ENCODE measurements at places on chromosomes 7 and 10.

- no peak for DNase-seq
Measured at GRCh38 chr7:121639705-121640104, 233.3 kb upstream of the PTPRZ1 start.

DNA sequence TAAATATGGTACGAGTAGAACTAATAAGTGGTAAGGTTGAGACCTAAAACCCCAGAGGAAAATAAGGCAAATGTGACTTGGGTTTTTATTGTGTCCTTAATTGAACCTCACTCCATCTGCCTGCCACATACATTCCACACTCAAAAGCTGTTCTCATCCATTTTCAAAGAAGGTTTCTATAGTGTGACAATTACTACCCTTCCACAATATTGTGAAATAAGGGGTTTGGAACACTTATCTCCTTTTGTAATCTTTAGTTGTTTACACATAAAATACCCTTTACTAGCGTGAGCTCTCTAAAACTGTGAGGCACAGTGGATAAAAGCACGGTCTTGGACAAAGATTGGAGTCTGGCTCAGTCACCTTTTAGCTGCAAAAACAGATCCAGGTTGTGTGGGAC, 166.6 kb downstream of the THSD7A start:
- DNase-seq: no peak

- peak; percentile 11 for DNase-seq
Measured at GRCh38 chr7:36014961-36015360, 138.1 kb upstream of the EEPD1 start.

DNA sequence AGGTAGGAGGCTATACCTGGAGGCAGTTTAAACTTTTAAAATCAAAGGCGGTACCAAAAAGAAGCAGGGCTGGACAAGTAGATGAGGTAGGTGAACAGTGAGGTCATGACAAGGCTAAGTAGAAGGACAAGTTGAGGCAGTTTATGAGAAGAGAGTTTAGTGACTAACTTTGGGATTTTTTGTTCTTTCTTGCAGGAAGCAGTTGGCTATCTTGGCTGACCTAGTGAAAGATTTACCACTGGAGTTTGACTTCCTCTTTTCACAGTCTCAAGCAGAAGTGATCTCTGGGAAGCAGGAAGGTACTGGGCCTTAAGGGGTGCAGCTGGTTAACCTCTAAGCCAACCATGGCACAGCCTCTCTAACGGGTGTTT, 26.3 kb downstream of the ENTPD7 start:
- no peak for DNase-seq

DNA sequence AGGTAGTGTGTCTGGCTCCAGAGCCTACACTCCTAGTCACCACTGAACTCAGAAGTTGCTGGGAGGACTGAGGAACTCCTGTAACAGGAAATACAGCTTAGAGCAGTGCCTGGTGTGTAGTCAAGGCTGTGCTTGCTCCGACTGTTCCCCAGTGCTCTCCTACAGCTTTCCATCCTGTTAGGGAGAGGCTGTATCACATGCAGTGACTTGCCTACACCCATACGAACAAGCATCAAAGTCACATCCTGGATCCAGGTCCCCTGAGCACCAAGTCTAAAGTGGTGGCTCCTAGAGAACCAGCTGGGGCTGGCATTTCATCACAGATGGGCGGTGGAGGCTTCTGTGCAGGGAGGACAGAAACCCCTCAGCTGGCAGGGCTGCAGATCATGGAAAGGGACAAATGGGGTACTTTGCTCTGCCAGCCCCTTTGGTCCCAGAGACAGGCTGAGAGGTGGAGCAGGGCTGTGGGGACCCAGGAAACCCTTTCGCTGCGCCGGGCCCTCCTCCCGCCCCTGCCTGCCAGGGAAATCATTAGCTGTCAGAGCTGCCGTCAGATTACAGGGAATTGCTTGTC, 7.7 kb downstream of the ASB10 start:
- DNase-seq: no peak

- no peak for DNase-seq
Measured at GRCh38 chr10:59222788-59223187, 46.3 kb downstream of the PHYHIPL start.

GRCh38 chr10:116974456-116975005, 30.5 kb downstream of the SHTN1 start:
- no peak for DNase-seq

DNA sequence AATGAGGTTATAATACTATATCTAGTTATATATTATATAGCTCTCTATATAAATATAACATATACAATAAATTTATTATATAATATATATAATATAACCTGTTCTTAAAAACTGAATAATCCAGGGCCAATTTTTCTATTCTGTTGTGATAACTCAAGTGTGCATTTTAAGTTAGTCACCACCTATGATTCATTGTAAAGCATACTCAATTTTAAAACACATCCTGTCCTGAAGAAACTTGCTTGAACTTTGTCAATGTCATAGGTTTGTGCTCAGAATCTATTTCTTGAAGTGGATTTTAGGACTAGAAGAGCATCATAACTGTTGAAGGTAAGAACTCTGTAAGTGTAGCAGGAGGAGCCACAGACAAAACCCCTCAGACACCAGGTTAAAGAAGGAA, 1209.8 kb downstream of the REEP3 start:
- DNase-seq: no peak

- DNase-seq: no peak
Measured at GRCh38 chr10:129375171-129375570, 91.9 kb upstream of the MGMT start.

- DNase-seq: no peak
Measured at GRCh38 chr7:45363669-45364068, 206.1 kb downstream of the RAMP3 start.

- DNase-seq: peak; percentile 23
Measured at GRCh38 chr7:133230591-133231194, 22.2 kb upstream of the EXOC4 start.

DNA sequence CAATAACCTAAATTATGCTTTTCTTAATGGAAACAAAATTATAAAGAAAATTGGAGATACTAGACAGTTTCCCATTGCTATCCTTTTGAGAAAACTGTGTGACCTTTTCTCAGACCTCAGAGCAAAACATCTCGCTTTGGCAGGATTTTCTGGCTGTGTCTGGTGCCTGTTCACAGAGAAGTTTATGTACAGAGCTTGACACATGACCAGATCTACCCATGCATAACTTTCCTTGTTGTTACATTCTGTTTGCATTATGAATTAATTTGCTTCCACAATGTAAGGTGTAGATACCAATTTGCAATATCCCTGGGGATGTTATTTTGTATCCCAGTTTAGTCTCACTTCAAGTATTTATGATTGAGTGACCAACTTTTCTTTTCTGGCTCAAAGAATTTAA, 565.0 kb downstream of the XPNPEP1 start:
- no peak for DNase-seq

GRCh38 chr7:33904681-33905388, 504 bp upstream of the BMPER start:
- peak; percentile 51 for DNase-seq

- no peak for DNase-seq
Measured at GRCh38 chr10:101580486-101581399, 7.3 kb downstream of the POLL start.

- DNase-seq: no peak
Measured at GRCh38 chr10:101831169-101831811, 12.3 kb downstream of the KCNIP2 start.

GRCh38 chr10:32481606-32482005, 35.7 kb downstream of the CCDC7 start:
- DNase-seq: no peak

GRCh38 chr10:124095096-124095495, 1.7 kb upstream of the CHST15 start:
- DNase-seq: no peak

GRCh38 chr10:65040796-65041195, 1519.6 kb downstream of the REEP3 start:
- no peak for DNase-seq

- no peak for DNase-seq
Measured at GRCh38 chr10:28113202-28113601, 114.3 kb upstream of the ODAD2 start.

- DNase-seq: no peak
Measured at GRCh38 chr10:50497758-50498157, 126.0 kb downstream of the SGMS1 start.

DNA sequence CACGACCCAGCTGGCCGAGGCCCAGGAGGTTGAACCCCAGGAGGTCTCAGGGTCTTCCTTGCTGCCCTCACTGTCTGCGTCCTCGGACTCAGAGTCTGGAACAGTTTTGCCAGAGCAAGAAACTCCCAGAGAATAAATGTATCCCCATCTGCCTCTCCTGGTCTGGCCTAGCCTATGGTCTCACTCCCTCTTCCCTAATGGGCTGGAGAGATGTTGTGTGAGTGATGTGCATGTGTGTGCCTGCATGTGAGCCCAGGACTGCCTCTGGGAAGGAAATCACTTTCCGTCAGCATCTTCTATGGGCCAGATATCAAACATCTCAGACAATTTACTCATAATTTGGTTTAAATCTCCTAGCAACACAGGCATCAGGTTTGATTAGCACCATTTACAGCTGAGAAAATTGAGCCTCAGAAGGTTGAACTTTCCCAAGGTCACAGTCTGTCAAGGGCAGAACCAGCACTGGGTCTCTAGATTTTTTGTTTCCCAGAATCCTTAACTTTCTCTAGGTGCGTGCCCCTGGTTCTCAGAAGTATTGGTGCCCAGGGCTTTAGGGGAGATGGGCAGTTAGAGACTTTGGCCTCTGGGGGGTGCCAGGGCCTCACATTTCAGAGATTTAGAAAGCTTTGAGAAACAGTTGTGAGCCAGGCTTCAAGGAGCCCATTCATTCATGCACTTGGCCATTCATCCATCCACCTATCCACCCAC, 4.9 kb downstream of the TMEM270 start:
- peak; percentile 56 for DNase-seq

DNA sequence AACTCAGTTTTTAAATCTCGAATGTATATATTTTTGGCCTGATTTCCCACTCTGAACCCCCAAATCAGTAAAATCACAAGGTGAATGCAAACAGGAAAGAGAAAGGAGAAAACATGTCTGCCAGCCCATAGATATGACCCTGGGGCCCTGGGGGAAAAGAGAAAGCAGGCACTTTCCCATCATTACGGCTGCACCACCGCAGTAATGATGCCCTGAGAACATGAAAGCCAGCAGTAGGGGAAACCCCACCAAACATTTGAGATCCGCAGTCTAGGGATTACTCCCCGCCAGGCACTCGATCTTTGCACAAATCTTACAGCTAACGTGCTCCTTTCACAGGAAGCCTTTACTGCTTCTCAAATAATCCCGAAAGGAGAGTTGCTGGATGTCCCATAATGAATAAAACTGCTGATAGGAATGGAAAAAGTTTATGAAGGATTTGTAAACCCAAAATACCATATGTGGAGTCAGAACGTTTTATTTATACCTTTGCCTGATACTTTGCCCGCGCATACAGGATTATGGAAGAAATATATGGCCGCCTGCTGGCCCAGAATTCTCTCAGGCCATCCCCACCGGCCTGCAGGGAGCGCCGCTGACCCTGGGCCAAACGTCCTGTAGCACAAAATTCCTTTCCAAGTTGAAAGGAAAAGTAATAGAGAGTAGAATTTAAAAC, 180.0 kb upstream of the INHBA start:
- DNase-seq: no peak

DNA sequence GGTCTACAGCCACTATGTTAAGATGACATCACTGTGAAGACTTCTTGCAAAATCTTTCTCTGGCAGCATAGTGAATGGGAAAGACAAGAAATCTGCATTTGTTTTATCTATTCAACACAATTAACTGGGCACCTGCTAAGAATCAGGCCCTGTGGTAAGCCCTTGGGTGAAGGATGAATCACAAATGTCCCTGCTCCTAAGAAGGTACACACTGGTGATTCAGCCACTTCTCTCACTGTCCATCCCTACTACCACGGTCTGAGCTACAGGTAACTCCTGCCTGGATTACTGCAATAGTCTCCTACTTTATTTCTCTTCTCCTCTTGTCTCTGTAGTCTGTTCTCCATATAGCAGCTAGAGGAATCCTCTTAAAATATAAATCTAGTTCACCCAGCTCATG, 116.1 kb downstream of the HIBADH start:
- DNase-seq: no peak

GRCh38 chr7:99012722-99013121, 131.2 kb downstream of the SMURF1 start:
- no peak for DNase-seq

GRCh38 chr10:63841761-63842160, 320.6 kb downstream of the REEP3 start:
- no peak for DNase-seq

DNA sequence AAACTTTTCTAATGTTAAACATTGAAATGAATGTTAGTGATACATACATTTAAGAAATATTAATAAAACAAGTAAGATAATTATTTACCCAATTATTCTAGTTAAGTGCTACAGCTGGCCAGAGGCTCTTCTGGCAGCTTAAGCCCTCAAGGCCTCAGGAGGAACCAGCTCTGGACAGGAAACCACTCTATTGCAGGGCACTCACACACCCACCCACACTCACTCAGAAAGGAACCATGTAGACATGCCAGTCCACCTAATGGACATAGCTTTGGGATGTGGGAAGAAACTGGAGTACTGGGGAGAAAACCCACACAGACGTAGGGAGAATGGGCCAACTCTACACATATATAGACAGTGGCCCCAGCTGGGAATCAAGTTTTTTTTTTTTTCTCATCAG, 28.2 kb downstream of the UMAD1 start:
- DNase-seq: no peak

GRCh38 chr7:51666751-51667150, 350.1 kb upstream of the COBL start:
- no peak for DNase-seq

DNA sequence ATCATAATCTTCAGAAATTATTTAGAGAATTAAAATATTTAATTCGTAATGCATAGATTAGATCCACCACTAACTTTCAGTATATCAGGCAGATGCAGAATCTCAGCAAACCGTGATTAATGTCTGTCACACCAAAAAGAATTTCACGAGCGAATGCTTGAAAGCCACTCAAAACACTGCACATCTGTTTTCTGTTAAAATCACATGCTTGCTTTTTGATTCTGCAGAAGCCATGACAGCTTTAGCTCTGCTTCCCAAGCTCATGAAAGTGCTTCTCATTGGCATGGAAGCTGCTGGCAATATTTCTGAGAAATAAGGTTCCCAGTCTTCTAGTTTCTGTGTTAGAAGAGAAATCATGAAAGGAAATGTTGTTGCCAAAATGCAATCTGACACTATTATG, 837.8 kb upstream of the LRRN3 start:
- DNase-seq: no peak

GRCh38 chr10:73771722-73772280, 10.0 kb upstream of the CHCHD1 start:
- peak; percentile 91 for DNase-seq

GRCh38 chr7:94701555-94701973, 45.6 kb upstream of the SGCE start:
- DNase-seq: no peak

Data from cerebellum (tissue), 4 donors.